ENCODE measurements at places on chromosomes 3 and 15.

- no peak for DNase-seq
These were observed 107.4 kb downstream of the GLDN start for GRCh38 chr15:51448622-51449399.

DNA sequence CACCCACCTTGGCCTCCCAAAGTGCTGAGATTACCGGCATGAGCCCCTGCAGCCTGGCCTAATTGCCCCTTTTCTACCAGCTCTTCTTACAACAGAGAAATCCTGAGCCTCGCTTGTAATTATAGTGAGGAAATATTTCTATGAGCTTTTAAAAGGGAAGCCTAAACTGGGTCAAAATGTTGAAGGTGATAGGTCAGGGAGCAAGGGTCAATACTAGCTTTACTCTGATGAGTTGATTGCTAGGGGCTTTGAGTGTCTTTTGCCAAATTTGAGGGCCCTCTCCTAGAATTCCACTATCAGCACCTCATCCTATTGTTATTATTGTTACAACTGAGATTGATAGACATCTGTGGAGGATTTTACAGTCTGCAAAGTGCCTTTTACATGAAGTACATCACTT is 62.4 kb upstream of the PIAS1 start:
- no peak for DNase-seq

DNA sequence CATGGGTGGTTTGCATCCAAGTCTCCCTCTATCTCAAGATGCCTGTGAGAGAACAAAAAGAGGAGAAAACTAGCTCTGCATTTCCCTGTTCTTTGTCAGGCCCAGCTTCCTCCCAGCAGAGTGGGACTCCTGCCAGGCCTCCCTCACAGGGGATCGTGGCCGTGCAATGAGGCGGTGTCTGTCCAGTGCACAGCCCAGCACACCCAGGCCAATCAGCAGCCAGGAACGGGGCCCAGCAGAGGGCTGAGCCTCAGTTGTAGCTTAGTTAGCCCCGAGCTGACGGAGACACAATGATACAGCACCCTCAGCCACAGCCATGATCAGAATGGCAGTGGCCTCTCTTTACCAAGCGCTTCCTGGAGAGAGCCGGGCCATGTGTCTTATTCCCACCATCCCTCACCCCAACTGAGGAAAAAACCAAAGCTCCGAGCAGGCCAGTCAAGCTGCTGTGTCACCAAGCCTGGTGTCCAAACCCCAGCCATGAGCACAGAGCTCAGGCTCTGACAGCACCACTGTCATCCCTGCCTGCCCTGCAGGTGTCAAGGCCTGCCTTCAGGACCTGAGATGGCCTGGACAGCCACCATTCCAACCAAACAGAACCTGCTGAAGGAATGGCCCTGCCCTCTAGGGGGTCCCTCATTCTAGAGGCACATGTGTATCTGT is 71.1 kb downstream of the DNAJB8 start:
- DNase-seq = no peak

DNA sequence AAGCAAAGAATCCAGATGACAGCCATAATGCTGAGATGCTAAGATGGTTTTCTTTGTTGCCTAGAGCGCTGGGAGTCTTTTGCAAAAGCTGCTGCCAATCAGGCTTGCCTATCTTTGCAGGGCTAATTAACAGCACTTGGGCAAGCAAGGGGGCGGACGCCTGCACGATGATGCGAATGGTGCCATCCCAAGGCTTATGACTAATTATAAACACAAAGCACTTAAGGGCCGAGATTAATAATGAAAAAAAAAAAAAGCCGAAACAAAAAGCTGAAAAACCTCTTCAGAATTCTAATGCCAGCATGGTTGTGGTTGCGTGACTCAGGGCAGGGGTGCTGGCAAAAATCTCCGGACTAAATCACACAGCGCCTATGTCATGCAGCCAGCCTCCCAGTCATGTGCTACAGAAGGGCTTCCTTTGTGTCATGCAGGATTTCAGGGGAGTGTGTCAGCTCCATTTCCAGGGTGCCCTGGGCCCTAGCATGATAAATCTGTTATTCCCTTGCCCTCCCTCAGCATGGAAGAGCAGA is 185.0 kb upstream of the ANKRD28 start:
- no peak for DNase-seq

DNA sequence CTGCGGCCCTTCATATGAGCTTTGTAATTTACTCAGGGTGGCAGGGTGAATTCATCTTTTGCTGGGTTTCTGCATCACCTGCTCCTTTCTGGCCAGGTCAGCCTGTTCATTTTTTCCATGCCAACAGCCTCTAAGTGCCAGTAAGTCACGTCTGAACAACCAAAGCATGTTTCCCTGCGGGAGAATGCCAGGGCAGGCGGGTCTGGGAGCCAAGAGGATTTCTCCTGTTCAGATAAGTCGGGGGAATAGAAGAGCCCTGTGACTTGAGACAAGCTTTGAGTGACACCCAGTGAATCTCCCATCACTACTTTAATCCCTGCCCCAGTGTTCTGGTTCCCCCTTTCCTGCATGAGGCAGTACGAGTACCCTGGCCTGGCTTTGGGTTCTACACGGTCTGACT is 153.1 kb downstream of the PGPEP1L start:
- no peak for DNase-seq

DNA sequence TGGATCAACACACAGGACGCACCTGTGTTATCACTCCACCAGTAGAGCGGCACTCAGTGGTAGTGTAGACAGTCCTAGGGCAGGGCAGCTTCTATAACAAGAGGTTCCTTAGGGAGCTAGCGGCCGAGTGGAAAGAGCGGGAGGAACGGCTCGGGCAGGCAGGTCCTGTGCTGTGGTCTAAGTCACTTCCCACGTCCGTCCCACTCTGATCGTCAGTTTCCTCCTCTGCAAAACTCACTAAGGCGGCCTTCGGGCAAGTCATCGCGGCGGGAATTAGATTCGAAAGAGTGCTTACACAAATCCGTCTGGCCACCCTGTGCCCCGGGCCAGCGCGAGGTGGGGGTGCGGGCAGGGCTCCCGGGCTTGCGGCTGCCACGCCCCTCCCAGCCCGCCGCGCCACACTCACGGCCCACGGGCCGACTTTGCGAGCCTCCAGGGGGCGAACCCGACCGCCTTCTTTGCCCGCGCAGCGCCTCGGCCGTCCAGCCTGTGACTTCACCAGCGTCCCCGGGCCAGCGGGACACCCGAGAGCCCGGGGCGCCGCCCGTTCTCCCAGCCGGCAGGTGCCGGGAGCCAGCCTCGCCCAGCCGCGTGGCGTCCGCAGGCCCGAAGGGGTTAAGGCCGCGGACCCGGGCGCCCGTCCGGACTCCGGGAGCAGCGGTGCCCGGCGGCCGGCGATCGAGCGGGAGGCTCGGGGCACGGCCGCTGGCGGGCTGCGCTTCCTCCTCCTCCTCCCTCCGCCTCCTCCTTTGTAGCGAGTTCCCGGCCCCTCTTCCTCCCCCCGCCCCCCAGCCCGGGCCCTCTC is 416 bp upstream of the CORO2B start:
- no peak for DNase-seq

GRCh38 chr15:92714077-92714476 is 58.5 kb upstream of the FAM174B start:
- DNase-seq = no peak

All from cortex of kidney (tissue), 1 donor.